ENCODE measurements at places on chromosomes 1 and 21. TPM values are rescaled to one million over a fixed set of nuclear protein-coding genes. Genes with fewer than 3 reads are reported as not detected.

DRAM2 gene
- 109 TPM for total RNA-seq

MYCL gene
- total RNA-seq: 2.3 TPM

CD101 gene
- total RNA-seq: under 0.01 TPM

ITLN2 gene
- total RNA-seq: 1.4 TPM

THAP3 gene
- 22.4 TPM for total RNA-seq

PIGM gene
- total RNA-seq: 3.4 TPM

MSH4 gene
- 0.38 TPM for total RNA-seq

TNNI3K gene
- 0.28 TPM for total RNA-seq

OR2G2 gene
- total RNA-seq: not detected

CHIT1 gene
- not detected for total RNA-seq

RGS4 gene
- total RNA-seq: 919 TPM

SLC44A5 gene
- 0.38 TPM for total RNA-seq

ASCL5 gene
- total RNA-seq: under 0.01 TPM

ZMYND12 gene
- 1.4 TPM for total RNA-seq

CAMK1G gene
- 0.77 TPM for total RNA-seq

HES3 gene
- total RNA-seq: not detected

AMY2B gene
- 1.5 TPM for total RNA-seq

RAD54L gene
- 5.6 TPM for total RNA-seq

SLC30A10 gene
- not detected for total RNA-seq

GBP7 gene
- total RNA-seq: not detected

PIGK gene
- total RNA-seq: 84.0 TPM

AVPR1B gene
- total RNA-seq: not detected
